Stimulated activated naive B cell treated with anti-CD40 and anti-IgM and Interleukin-4, amounts not matched to agents 10 μg/mL and 1 μg/mL and 100 μg/mL, for 72 hours (primary cell): ENCODE measurements at places on chromosomes 1 and 21.

GRCh38 chr1:117143871-117144270 is 22.3 kb upstream of the TRIM45 start:
- no peak for DNase-seq

GRCh38 chr1:33515112-33515511 is 42.7 kb downstream of the ZSCAN20 start:
- no peak for DNase-seq

DNA sequence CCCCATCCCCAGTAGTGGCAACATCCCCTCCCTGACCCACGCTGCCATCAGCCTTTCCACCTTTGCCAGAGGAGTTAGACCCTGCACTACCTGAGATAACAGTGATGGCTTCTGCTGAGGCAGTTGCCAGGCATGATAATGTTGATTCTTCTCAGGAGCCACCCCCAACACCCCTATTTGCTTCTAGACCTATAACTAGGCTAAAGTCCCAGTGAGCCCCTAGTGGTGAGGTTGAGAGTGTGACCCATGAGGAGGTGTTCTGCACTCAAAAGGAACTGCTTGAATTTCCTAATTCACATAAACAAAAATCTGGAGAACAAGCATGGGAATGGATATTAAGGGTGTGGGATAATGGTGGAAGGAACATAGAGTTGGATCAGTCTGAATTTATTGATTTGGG is 159.6 kb upstream of the COL11A1 start:
- no peak for DNase-seq

DNA sequence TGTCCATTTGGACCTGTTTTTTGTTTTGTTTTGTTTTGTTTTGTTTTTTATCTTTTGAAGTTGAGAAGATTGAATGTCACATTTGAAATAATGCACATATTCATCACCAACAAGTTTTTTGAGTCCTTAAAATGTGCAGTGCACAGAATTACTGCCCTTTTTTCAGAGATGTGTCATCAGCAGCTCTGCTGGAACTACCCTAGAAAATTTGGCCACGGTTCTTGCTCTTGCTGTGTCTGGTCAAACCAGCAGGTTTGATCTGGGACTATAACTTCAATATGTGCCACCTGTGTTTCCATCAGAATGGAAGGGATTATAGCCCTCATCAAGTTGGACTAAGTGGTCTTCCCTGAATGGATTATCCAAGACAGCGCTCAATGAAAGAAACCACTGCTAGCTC is 24.1 kb upstream of the CNN3 start:
- no peak for DNase-seq

GRCh38 chr1:180571060-180571831 is 12.5 kb downstream of the OVAAL start:
- DNase-seq, result no peak

DNA sequence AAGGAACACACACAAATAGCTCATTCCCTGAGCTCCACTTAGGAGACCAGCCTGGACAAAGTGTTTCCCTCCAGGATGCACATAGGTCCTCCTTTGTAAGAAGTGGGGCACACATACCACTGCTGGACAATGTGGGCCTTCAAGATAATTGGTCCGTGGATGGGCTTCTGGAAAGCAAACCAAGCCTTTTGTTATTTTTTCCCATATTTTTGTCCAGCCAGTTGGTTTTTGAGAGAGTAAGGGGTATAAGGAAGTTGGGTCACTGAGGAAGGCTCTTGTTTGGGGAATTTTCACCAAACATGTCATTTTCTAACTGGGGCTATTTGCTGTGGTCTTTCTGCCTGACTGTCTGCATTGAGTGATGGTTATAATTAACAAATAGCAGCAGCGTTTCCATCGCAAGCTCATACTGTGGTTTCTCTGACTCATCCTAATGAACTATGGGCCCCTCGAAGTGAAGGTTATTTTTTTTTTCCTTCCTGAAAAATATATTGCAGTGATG is 306.3 kb upstream of the DUSP10 start:
- peak; percentile 24 for DNase-seq

DNA sequence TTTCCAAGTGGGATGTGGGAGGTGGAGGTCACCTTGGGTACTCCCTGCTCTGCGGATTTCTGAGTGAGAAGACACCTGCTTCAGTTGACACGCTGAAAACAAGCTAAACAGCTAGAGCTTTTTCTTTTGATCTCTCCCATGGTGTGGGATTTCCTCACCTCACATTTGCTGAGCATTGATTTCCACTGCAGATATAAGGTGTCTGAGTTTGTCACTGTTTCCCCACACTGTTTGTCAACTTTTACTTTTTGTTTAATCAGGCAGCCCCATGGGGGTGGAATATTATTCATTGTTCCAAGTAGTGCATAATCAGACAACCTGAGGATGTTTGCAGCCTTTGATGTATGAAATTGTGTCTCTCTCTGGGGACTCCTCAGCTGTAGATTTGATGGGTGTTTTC is 49.5 kb downstream of the FASLG start:
- no peak for DNase-seq

GRCh38 chr21:37861561-37861960 is 54.7 kb downstream of the KCNJ6 start:
- no peak for DNase-seq

GRCh38 chr1:227586733-227587132 is 23.4 kb downstream of the ZNF678 start:
- no peak for DNase-seq

DNA sequence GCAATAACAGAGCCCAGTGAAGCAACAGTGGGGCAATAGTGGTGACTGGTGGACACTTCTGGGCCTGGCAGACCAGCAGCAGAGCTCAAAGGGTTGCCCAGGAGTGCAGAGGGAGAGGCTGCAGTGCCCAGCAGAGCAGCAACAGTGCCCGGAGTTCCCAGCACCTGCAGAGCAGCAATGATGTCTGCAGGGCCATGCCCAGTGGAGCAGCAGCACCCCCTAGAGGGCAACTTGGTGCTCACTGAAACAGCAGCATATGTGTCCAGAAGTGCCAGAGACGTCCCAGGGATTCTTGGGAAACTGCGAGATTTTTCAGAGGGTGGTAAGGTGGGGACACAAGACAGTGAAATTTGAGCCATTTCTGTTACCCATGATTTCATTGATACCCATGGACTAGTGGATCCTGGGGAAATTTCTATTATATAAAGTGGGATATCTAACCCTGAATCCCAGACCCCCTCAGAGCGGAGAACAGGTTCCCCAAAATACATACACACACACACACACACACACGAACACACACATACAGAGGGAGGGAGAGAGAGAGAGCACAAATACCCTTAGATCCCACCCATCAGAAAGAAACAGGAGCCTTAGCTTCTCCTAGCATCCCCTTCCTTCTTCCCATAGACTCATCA is 156.9 kb upstream of the GJB5 start:
- DNase-seq, result peak; percentile 38

GRCh38 chr21:33455686-33456446 is 23.9 kb downstream of the TMEM50B start:
- DNase-seq, result no peak
